Fibroblast of skin of left biceps (primary cell): ENCODE measurements at places on chromosomes 13 and 19.

GRCh38 chr13:97848886-97849285 is 104.6 kb upstream of the IPO5 start:
- DNase-seq, result no peak

DNA sequence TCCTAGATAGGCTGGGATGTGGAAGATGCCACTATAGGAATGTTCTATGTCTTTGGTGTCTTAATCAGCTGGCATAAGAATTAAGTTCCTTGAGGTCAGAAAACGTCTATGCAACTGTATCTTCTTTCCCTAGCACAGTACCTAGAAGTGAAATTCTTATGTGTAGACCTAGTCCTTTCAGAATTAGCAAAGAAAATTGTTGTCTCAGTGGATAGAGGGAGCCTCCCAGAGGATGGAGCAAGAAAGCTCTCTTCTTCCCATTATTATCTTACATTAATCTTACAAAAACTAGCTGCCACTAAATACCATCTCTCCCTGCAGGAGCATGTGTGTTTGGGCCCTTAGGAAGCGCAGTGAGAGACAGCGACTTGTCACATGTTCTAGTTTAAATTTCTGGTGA is 11.6 kb downstream of the CLDN10 start:
- no peak for DNase-seq

- DNase-seq, result no peak
Observed at GRCh38 chr13:97953376-97953970, at the start of gene IPO5. IPO5 (plus strand) TSS chr13:97953675; CDS start chr13:97976697, 23,022 bp downstream.

GRCh38 chr13:91347996-91348905 is 764 bp downstream of the MIR17HG start:
- no peak for DNase-seq

DNA sequence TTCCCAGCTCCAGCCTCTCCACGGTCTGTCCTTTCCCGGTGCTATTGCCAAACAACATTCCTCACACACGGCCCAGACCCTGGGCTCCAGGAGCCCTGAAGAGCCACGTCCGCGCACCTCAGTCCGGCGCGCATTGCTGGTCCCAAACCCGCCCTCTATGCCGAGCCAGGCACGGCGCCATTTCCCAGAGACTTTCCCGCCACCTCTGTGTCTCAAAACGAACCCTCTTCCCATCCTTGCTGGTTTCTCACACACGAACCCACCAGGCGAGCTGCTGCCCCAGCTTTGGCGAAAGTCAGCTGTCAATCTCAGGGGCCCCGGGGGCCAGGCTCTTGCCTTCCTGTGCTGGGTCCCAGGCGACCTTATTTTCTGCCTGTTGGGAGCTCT is 28.0 kb upstream of the F7 start:
- DNase-seq, result no peak

DNA sequence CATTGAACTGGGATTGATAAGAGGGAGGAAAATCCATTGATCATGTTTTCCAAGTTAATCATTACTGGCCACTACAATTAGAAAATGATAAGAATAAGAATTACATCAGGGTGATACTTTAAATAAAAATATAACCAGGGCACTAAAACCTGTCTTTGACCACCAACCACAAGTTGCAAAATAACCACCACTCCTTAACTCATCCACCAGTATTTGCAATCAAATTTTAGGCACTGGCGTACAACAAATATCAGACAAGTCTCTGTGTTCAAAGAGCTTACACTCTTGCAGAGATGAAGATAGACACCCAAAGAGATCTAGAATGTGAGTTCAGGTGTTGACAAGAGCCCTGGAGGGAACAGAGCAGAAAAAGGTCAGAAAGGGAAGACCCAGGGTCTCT is 514 bp downstream of the CEACAM3 start:
- no peak for DNase-seq

GRCh38 chr13:76917095-76917494 is 30.9 kb upstream of the KCTD12 start:
- peak; percentile 60 for DNase-seq

GRCh38 chr13:99046851-99047250 is 69.0 kb upstream of the DOCK9 start:
- no peak for DNase-seq

DNA sequence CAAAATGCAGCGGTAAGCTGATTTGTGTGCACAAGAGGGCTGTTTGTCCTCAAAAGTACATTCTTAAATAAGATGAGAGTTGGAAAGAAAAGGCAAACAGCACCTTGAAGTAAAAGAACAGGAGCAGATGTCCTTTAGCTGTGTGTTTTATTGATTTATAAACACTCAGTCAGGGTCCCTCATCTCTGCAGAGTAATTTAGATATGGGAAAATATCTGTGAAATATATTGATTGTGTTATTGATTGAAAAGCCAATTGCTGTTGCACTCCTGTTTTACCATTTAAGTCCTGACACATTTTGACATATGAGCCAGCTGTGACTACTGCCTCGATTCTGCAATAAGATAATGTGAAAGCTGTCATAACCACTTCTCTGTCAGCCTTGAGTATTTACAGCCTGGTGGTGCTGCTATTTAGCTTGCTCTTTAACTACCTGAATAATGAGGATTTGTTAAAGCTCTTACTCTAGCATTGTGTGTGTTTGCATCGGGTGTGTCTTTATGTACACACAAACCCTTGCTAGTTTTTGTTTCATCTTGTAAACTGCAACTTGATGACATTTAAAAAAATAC is 550.1 kb downstream of the DACH1 start:
- DNase-seq, result no peak

- DNase-seq, result no peak
Observed at GRCh38 chr13:49400755-49401659, 42.9 kb downstream of the CAB39L start.

GRCh38 chr13:79121286-79121685 is 284.8 kb downstream of the RBM26 start:
- no peak for DNase-seq

DNA sequence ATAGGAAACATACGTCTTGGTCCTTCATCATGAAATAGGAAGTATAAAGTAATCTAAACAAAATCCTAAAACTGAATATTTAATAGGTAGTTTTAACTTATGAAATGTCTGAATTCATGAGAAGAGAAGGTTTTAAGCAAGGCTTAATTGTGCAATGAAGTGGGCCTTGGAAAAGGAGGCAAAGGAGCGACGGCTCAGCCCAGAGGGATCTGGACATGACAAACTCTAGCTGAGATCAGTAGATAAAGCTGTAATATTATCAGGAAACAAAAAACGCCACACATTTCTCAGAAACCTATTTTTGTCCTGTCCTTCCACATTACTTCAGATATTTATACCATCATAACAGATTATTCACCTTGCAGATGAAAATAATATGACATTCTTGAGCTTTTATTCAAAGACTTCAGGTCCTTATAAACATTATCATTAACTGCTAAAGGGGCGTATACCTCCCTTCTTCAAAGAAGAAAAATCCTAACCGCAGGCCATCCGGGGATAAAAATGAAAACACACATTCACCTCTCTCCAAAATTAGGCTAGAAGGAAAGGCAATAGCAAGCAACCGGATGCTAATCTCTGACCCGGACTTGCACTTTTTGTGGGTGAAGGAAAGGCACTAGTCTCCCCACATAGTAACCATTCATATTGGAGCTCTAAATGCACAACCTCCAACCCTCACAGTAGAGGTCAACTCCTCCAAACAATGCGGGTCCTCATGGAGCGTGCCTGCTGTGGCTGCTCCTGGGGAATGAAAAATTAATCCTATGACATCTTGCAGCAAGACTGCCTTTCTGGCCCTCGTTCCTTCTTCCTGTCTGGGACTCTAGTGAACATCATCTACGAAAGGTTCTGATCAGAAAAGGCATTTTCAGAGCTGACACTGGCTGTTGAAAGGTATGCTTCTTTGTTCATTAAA is 108.8 kb downstream of the TBC1D4 start:
- DNase-seq, result no peak

DNA sequence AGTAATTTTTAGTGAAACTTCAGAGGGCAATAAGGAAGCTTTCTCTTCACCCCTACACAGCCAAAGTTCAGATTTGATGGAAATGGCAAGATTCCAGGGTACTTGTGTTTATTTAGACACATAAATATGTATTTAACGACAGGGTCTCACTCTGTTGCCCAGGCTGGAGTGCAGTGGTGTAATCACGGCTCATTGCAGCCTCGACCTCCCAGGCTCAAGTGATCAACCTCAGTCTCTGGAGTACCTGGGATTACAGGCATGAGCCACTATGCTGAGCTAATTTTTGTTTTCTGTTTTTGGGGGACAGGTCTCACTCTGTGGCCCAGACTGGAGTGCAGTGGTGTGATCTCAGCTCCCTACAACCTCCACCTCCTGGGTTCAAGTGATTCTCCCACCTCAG is 2.0 kb upstream of the SYCE2 start:
- no peak for DNase-seq

- DNase-seq, result no peak
Observed at GRCh38 chr19:6116749-6117430, 6.6 kb upstream of the RFX2 start.

DNA sequence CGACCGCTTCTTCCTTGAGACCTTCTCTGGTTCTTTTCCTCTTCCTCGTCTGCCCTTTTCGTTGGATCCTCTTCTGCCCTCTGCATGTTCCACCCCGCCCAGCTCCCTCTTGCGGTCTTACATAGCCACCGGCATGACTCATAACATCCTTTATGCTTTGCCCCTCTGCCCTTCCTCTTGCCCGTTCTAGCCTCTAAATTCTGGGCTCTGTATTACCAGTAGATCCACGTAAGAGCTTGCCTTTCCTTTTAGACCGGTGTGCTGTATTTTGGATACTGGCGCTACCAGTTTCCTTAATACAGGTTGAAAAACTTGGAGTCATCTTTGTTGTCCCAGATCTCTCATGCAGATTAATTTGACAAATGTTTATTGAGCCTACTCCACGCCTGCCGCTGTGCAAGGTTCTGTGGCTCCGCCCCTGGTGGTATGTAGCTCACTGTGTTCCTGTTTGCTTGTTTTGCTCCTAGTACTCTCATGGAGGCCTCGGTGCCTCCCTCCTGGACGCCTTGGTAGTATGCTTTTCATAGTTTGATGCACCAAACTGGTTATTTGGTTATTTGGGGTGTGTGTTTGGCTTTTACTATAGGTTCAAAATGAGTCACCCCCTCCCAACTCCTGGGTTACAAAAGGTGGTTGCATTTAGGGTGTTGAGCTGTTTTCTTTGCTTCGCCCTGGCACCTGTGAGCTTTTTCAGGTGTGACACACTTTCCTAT is 1.7 kb downstream of the GTF3A start:
- DNase-seq, result peak; percentile 5

GRCh38 chr13:111634410-111634809 is 314.0 kb downstream of the TEX29 start:
- DNase-seq, result no peak

- peak; percentile 36 for DNase-seq
Observed at GRCh38 chr19:4474514-4475022, 2.5 kb downstream of the HDGFL2 start.

GRCh38 chr19:52391135-52391534 is 6.5 kb upstream of the ZNF528 start:
- DNase-seq, result no peak

- DNase-seq, result no peak
Observed at GRCh38 chr19:1261798-1262622, 7.1 kb upstream of the CIRBP start.
